ENCODE measurements at places on chromosomes 11 and 22. TPM values are rescaled to one million over a fixed set of nuclear protein-coding genes. Genes with fewer than 3 reads are reported as not detected.
A peak's percentile ranks its signal among the peaks of the same experiment; 100 is the strongest.

DNA sequence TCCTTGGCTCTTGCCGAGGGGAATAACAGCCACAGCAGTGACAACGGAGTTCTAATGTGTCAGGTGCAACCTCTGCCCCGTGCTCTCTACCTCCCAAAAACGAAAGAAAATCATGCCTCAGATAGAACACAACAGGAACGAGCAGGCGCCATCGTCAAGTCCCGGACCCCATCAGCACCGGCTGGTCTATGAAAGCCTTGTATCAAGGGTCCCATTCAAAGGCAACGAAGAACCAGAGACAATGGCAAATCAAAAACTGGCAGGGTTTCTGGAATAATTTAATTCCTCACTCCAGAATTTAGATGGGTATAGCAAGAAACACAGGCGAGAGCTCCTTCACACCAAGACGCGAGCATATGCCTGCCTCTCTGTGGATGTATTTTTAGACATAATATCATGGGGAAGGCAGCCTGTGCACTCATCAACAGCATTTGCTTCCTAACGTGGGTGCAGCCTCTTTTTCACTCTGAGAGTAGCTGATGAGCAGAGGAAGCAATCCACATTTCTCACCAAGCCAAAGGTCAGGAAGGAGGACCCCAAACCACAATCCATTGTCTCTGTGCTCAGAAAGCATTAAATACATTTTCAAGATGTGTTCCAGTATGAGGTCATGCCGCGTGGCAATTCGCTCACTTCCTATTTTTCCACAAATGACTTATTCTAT, 193.4 kb upstream of the BLID start:
- no peaks in the 10 kb centered on the region for H3K4me1 ChIP-seq
- DNase-seq: no peak
- no peaks in the 10 kb centered on the region for H3K36me3 ChIP-seq
- H3K4me3 ChIP-seq: no peak overlapping the region
- no peak overlapping the region for H3K27ac ChIP-seq

GRCh38 chr11:114057147-114057546, 2.4 kb upstream of the ZBTB16 start:
- H3K4me3 ChIP-seq: no peak overlapping the region
- no peak for DNase-seq

TRIM3 gene
- total RNA-seq: 7.9 TPM

SYTL2 gene
- 93.0 TPM for total RNA-seq

CTTN gene
- total RNA-seq: 1.7 TPM

DNA sequence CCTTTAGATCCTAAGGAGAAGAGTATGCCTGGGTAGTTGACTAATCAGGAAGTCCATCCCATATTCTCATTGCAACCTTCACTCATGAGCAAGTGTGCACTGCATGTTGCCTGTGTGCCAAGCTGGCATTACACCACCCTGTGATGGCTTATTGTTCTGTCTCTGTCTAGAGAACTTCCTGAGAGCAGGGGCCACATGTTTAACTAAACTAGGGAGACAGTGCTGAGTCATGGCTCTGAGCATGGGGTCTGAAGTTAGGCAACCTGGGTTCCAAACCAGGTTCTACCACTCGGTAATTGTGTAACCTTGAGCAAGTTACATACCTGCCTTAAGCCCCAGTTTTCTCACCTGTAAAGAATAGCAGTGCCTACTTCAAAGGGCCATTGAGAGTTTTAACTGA, 39.6 kb downstream of the CSNK2A3 start:
- peaks cover 8% of the 10 kb centered on the region for H3K4me1 ChIP-seq
- no peak for DNase-seq
- no peak overlapping the region for H3K27ac ChIP-seq
- no peak overlapping the region for H3K4me3 ChIP-seq

DNA sequence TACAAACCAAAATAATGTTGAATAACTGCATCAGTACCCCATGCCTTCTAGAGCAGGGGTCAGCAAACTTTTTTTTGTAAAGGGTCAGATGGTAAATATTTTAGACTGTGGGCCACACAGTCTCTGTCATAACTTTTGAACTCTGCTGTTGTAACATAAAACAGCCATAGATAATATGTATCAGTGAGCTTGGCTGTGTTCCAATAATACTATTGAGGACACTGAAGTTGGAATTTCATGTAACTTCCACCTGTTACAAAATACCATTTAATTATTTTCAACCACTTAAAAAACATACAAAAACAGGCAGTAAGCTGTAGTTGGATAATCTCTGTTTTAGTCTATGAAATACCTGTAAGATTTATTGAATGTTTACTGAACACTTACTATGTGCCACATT, 55.2 kb downstream of the PICALM start:
- no peaks in the 10 kb centered on the region for H3K27me3 ChIP-seq
- peaks cover 19% of the 10 kb centered on the region for H3K4me1 ChIP-seq
- no peak for DNase-seq
- no peak overlapping the region for H3K4me3 ChIP-seq
- H3K36me3 ChIP-seq: peaks cover 67% of the 10 kb centered on the region

- H3K4me3 ChIP-seq: no peak overlapping the region
- no peaks in the 10 kb centered on the region for H3K4me1 ChIP-seq
- DNase-seq: no peak
- H3K27ac ChIP-seq: no peak overlapping the region
- H3K36me3 ChIP-seq: no peaks in the 10 kb centered on the region
These were observed 95.5 kb downstream of the PGR start for GRCh38 chr11:101034076-101034475.

- no peaks in the 10 kb centered on the region for H3K36me3 ChIP-seq
- H3K4me3 ChIP-seq: no peak overlapping the region
- DNase-seq: no peak
- peaks cover 22% of the 10 kb centered on the region for H3K27me3 ChIP-seq
- no peak overlapping the region for H3K27ac ChIP-seq
These were observed 11.7 kb upstream of the KAT5 start for GRCh38 chr11:65700399-65700798.

GRCh38 chr11:67666676-67667489, 7.5 kb downstream of the ALDH3B2 start:
- H3K4me1 ChIP-seq: no peaks in the 10 kb centered on the region
- peak; percentile 6 for DNase-seq
- peaks cover 4% of the 10 kb centered on the region for H3K27me3 ChIP-seq
- H3K36me3 ChIP-seq: no peaks in the 10 kb centered on the region
- H3K27ac ChIP-seq: no peak overlapping the region

GRCh38 chr11:126627421-126627820, 271.9 kb downstream of the ST3GAL4 start:
- no peak overlapping the region for H3K4me3 ChIP-seq
- no peak for DNase-seq
- H3K27ac ChIP-seq: no peak overlapping the region
- H3K36me3 ChIP-seq: no peaks in the 10 kb centered on the region
- no peaks in the 10 kb centered on the region for H3K4me1 ChIP-seq

C1QTNF4 gene
- 0.25 TPM for total RNA-seq

OR51E2 gene
- not detected for total RNA-seq

- no peak overlapping the region for H3K27ac ChIP-seq
- peak; percentile 41 for DNase-seq
- H3K36me3 ChIP-seq: no peaks in the 10 kb centered on the region
- H3K4me3 ChIP-seq: no peak overlapping the region
- no peaks in the 10 kb centered on the region for H3K27me3 ChIP-seq
- peaks cover 8% of the 10 kb centered on the region for H3K4me1 ChIP-seq
These were observed 10.4 kb upstream of the SUN2 start for GRCh38 chr22:38766076-38766777.

DNA sequence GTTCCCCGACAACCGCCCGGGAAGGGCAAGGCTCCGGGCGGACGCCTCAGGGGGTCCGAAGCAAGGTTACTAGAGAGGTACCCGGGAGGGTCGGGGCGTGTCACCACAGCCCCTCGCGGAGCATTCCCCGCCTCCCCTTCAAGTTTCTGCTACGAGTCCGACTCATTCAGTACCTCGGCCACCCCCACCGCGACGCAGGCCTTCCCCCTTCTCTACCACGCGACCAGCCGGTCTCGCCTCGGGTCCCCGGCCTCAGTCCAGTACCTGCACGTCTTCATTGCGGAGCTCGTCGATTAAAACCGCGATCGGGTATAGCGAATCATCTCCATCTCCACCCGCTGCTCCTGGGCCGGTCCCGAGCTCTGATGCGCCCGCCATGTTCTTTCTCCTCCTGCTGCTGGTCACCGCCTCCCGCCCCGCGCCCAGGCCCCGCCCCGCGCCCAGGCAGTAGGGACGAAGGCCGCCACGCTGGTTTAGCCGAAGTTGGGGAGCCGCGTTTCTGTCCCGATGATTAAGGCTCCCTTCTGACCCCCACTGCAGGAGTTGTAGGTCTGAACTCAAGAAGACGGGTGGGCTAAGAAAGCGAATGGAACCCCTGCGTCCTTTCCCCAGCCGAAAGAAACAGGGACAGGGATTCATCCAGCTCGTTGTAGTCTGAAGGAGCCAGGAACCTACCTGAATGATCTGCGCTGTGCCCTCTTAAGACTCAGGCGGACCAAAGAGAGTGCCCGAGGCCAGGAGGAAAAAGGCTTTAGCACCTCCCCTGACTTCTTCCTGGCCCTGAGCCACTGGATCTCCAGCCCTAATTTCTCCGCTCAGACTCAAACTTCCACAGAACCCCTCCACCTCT, at the start of gene PPP2R1B:
Gene PPP2R1B (minus strand): TSS at position 406 of the 850 bp plus-strand sequence. CDS start 28 bp downstream, at position 378.
- H3K27me3 ChIP-seq: no peaks in the 10 kb centered on the region
- peaks cover 37% of the 10 kb centered on the region for H3K36me3 ChIP-seq
- H3K4me3 ChIP-seq: peak within 1 kb of the TSS; percentile 100

- H3K27ac ChIP-seq: no peak overlapping the region
- no peak for DNase-seq
- H3K4me3 ChIP-seq: no peak overlapping the region
- H3K36me3 ChIP-seq: peaks cover 14% of the 10 kb centered on the region
- H3K27me3 ChIP-seq: peaks cover 7% of the 10 kb centered on the region
These were observed 1.3 kb downstream of the FAM180B start for GRCh38 chr11:47587723-47588326.

- no peaks in the 10 kb centered on the region for H3K27me3 ChIP-seq
- no peak for DNase-seq
These were observed 1.5 kb downstream of the CEP295 start for GRCh38 chr11:93663021-93663420.

- no peaks in the 10 kb centered on the region for H3K4me1 ChIP-seq
- no peaks in the 10 kb centered on the region for H3K36me3 ChIP-seq
- DNase-seq: no peak
- no peak overlapping the region for H3K4me3 ChIP-seq
These were observed 48.0 kb downstream of the TSPAN18 start for GRCh38 chr11:44774731-44775130.

PDE3B gene
- 74.9 TPM for total RNA-seq

MRPL21 gene
- 53.4 TPM for total RNA-seq

GRCh38 chr11:94749369-94749768, 18.8 kb upstream of the AMOTL1 start:
- H3K27me3 ChIP-seq: peaks cover 45% of the 10 kb centered on the region
- H3K4me3 ChIP-seq: no peak overlapping the region
- H3K27ac ChIP-seq: no peak overlapping the region
- H3K36me3 ChIP-seq: no peaks in the 10 kb centered on the region

DNA sequence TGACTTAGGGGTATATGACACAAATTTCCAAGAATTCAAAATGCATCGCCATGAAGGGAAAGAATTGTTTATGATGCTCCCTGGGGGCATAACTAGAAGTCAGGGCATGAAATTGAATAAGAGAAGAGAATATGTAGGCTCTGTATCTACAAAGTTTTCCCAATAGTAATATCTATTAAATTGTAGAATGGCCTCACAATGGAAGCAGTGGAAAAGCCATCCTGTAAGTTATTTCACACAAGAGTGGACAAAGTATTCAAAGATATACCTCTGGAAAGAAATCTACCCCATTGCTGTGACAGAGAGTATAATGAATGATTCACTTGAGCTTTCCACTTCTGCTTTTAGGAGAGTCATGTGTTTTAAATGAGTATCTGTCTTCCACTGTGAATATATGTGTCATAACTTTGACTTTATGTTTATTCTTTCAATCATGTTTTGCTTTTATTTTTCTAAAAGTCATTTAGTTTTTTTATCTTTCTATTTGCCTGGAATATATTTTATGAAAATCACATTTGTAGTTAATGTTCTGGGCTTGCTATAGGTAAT, 65.7 kb upstream of the DDI1 start:
- H3K36me3 ChIP-seq: no peaks in the 10 kb centered on the region
- H3K27ac ChIP-seq: no peak overlapping the region
- no peak overlapping the region for H3K4me3 ChIP-seq

GGTLC3 gene
- total RNA-seq: not detected

DNA sequence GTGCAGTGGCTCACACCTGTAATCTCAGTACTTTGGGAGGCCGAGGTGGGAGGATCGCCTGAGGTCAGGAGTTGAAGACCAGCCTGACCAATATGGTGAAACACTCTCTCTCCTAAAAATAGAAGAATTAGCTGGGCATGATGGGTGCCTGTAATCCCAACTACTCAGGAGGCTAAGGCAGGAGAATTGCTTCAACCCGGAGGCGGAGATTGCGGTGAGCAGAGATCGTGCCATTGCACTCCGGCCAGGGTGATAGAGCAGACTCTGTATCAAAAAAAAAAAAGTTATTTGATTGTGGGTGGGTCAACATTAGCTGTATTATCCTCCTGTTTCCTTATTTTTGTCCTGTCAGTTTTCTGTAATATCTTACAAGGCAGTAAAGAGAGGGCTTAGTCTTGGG, 11.9 kb upstream of the RFPL1 start:
- H3K4me3 ChIP-seq: no peak overlapping the region
- no peak overlapping the region for H3K27ac ChIP-seq
- H3K36me3 ChIP-seq: no peaks in the 10 kb centered on the region
- DNase-seq: no peak
- peaks cover 3% of the 10 kb centered on the region for H3K4me1 ChIP-seq
- peaks cover 25% of the 10 kb centered on the region for H3K27me3 ChIP-seq

OR51G1 gene
- total RNA-seq: not detected

OR51I1 gene
- not detected for total RNA-seq

MYRF gene
- 4.6 TPM for total RNA-seq

DNA sequence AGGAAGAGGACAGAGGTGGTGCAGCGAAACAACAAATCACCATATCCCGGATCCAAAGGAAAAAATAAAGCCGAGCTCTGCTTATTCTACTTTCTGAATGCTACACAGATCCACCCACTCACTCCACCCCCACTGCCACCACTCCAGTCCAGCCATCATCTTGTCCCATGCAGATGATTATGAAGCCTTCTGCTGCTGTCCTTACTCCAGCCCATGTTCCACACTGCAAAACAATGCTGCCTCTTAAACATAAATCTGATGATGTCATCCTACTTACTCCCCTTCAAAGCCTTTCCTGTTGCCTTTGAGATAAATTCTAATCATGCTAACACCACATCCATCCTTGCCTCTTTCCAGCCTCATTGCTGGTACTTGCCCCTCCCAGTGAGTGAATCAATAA, 6.5 kb upstream of the DRD2 start:
- H3K27ac ChIP-seq: no peak overlapping the region
- no peaks in the 10 kb centered on the region for H3K4me1 ChIP-seq
- H3K36me3 ChIP-seq: no peaks in the 10 kb centered on the region
- H3K4me3 ChIP-seq: no peak overlapping the region

APOA1 gene
- not detected for total RNA-seq

RTN4R gene
- 3.1 TPM for total RNA-seq

Data from activated CD4-positive, alpha-beta memory T cell treated with anti-CD3 and anti-CD28 coated beads, Interleukin-2, amount 10 ng/mL, durations not matched to agents 7 days and 5 days (primary cell).